ENCODE measurements at places on chromosomes 7 and 10.

- no peak for DNase-seq
Measured at GRCh38 chr7:128137181-128137580, 103.9 kb upstream of the LEP start.

GRCh38 chr7:99407872-99408378 is 472 bp downstream of the PDAP1 start:
- peak; percentile 41 for DNase-seq

DNA sequence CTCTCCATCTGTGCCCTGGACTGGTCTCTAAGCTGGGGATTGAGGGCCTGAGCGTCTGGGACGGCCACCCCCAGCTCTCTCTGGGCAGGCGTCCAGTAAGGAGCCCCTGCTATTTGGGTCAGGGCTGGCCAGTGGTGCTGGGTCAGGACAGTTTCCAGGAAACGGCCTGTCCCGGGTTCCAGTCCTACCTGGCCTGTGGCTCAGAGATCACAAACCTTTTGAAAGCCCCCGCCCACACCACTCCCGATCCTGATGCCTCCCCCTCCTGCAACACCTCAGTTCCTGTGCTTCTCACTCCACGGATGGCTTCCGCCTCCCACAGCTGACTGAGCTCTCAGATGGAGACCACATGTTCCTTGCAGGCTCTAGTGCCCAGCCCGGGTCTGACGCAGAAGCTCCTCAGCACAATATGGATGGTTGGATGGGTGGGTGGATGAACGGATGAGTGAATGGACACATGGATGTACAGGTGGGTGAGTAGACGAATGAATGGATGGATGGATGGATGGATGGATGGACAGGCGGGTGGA is 91.7 kb upstream of the PDGFA start:
- no peak for DNase-seq

DNA sequence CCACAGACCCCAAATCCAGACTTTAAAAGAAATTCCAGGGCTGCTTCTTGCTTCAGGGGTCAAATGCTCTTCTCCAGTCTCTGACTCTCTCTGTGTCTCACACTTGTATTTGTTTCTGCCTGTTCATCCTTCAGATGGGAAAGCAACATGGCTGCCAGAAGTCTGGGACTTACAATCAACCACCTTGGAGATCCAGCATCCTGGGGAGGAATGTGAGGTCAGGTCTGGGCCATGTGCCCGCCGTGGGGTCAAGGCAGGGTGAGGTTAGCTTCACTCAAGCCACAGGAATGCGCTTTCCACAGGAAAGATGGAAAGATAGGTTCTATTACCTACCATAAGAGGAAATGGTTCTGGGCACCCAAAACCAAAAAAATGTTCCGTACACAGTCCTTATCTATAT is 34.3 kb upstream of the NPVF start:
- no peak for DNase-seq

DNA sequence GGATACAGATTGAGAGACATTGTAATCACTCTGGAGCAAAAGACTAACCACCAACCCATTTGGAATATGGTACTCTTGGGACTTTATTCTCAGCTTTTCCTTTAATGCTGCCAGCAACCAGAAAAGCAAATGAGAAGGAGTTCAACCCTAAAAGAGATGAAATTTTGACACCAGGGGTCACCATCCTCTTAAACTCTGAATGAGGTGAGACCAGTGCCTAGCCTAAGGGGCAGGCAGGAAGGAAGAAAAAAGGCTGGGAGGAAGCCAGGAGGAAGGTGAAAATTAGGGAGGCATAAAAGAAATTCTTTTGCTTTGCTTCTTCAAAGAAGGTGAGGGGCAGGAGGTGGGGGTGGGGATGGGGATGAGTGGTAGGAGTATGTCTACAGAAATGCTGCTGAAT is 135.8 kb downstream of the JAZF1 start:
- DNase-seq: no peak

- no peak for DNase-seq
Measured at GRCh38 chr7:149722356-149722957, 50.9 kb downstream of the ZNF467 start.

DNA sequence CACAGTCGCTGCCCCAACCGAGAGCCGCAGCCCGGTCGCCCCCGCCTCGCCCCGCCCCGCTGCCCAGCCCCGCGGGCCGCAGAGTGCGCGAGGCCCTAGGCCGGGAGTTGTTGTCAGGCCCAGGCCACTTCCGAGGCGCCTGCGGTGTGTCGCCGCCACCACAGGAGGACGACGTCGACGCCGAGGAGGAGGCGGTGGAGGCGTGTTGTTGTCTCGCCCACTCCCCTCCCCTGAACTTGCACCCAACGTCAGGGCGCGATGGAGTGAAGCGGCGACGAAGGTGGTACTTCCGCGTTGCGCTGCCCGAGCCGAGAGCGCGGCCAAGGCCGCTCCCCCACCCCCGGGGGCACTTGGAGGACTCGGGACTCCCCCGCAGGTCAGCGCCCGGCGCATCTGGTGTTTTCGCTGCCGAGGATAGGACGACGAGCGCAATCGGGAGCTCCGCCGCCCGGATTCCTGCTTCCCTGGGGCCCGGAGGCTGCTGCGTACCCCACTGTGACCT is at the start of gene CDK13:
Gene CDK13 (plus strand): TSS at position 286 of the 502 bp plus-strand sequence. CDS start 386 bp downstream, outside the sequence.
- peak; percentile 93 for DNase-seq

DNA sequence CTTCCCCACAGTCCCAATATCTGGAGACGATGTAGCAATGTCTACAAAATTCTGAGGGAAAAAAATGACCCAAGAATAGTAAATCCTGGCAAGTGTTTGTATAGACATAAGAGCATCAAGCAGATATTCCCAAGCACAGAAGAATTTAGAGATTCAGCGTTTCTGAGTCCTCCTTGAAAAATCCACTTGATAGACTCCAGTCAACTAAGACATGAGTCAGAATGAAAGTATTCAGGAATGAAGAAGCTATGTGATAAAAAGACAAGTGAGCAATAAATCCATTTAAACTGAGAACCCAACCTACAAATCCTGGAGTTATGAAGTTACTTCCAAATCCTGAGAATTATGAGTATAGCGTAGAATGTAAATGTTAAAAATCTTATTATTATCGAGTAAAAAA is 86.1 kb upstream of the NPY start:
- no peak for DNase-seq

- no peak for DNase-seq
Measured at GRCh38 chr10:4241724-4242345, 456.8 kb upstream of the KLF6 start.

- DNase-seq: peak; percentile 41
Measured at GRCh38 chr10:88687853-88688467, 18.1 kb upstream of the LIPK start.

- peak; percentile 64 for DNase-seq
Measured at GRCh38 chr7:2120251-2120660, 112.5 kb downstream of the MAD1L1 start.

GRCh38 chr10:3060481-3060889 is 6.9 kb upstream of the PFKP start:
- DNase-seq: no peak

DNA sequence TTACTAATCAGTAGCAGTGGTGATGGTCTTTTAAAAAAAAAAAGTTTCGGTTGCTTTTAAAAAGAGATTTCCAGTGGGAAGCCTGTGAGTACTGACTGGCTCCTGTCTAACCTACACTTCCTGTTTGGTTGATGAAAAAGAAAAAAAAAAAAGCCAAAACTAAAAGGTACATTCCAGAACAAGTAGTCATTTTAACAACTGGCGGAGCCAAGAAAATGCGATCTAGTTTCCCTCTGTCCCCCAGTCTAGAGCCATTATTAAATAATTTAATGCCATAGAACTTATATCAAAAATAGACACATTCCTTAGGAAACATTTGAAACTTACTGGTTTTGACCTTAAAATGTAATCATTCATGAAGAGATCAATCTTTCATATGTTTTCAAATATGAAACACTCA is 254.2 kb upstream of the C7orf33 start:
- no peak for DNase-seq

DNA sequence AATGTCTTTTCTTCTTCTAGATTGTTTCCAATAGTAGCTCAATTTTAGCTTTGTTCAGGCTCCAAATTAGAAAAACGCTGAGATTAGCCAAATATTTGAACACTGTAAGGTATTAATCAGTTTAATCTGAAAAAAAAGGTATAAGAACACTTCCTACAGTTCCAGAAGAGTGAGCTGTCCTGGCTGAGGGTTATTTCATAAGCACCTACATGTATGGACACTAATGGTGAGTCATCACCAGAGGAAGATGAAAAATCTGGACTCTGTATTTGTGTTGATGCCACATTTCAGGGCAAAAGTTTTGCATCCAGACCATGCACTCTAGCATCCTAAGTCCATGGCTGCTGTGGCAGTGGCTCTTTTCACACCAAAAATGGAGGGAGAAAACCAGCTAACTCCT is 189.5 kb downstream of the ANKRD30A start:
- no peak for DNase-seq

GRCh38 chr7:113015034-113015645 is 71.5 kb downstream of the GPR85 start:
- no peak for DNase-seq

- DNase-seq: no peak
Measured at GRCh38 chr10:31883397-31883796, 45.2 kb downstream of the ARHGAP12 start.

DNA sequence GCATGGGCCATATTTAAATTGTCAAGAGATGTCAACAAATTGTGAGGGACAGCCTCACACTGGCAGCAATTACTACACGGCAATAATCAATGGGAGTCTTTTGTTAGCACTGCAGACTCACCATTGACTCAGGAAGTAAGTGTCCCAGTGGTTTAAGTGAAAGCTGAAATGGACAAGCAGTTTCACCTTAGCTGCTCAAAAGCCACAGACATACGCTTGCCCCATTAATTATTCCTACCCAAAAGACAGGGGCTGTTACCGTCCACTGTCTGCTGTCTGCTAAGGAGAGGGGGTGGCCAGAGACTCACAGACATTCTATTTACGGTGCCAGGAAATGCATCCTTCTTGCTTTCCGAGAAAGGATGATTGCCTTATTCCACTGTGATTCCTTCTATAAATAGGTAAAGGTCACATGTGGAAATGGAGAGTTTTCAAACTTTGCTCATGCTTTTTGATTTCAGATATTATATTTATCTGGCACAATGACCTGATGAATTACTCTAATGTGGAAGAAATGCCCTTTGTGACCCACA is 309.7 kb upstream of the NFE2L3 start:
- no peak for DNase-seq

GRCh38 chr7:105820363-105821066 is 55.9 kb downstream of the ATXN7L1 start:
- no peak for DNase-seq

DNA sequence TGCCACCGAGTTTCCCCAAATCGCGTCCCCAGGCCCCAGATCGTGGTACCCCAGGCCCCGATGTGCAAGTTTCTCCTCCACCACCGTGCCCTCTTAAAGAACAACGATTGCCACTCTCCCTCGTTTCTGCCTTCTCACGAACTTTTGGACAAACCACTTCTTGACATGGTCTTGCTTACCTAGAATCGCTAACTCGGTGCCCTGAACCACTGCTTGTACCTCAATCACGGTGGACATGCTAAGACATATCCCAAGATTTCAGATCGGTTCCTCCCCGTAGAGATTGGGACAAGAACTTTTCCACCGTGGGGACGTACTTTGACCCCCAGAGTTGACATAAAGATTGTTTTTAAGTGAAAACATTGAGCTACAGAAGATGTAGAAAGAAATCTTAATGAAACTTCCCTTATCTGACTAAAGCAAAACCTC is 477 bp upstream of the ZC3HAV1 start:
- no peak for DNase-seq

GRCh38 chr10:95782318-95782717 is 26.4 kb downstream of the ENTPD1 start:
- DNase-seq: peak; percentile 18

- DNase-seq: peak; percentile 81
Measured at GRCh38 chr7:151172273-151173141, 5.0 kb upstream of the GBX1 start.

DNA sequence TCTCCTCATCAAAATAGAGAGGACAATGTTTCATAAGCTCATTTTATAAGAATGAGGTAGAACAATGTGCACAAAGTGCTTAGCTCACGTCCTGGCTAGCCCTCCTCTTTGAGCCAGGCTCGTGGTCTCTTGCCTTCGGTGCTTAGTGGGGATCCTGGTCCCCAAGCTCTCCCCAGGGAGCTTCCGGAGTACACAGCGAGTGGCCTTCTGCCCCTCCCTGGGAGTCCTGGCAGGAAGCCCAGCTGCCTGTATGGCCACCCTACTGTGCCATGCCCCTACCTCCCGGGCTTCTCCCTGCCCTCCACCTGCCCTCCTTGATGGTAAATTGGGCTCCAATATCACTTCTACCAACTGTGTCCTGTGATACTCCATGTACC is 868 bp downstream of the MYO1G start:
- DNase-seq: no peak

- no peak for DNase-seq
Measured at GRCh38 chr7:70855373-70855772, 276.6 kb upstream of the GALNT17 start.

DNA sequence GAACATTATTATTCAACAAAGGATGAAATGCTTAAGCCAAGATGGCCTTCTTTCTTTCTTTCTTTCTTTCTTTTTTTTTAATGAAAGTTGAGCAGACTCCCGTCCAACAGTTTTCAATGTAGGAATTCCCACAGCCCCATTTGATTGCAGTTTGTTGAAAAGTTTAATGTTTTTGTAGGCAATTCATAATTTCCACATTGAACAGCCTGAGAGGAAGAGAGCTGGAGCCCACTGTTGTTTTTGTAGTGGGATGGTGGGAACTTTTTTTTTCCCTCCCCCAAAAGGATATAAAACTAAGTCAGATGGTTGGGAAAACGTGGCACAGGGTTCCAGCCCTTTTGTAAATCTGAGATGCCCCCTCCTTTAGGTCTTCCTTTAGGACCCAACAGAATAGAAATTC is 86.6 kb downstream of the TCF7L2 start:
- no peak for DNase-seq

DNA sequence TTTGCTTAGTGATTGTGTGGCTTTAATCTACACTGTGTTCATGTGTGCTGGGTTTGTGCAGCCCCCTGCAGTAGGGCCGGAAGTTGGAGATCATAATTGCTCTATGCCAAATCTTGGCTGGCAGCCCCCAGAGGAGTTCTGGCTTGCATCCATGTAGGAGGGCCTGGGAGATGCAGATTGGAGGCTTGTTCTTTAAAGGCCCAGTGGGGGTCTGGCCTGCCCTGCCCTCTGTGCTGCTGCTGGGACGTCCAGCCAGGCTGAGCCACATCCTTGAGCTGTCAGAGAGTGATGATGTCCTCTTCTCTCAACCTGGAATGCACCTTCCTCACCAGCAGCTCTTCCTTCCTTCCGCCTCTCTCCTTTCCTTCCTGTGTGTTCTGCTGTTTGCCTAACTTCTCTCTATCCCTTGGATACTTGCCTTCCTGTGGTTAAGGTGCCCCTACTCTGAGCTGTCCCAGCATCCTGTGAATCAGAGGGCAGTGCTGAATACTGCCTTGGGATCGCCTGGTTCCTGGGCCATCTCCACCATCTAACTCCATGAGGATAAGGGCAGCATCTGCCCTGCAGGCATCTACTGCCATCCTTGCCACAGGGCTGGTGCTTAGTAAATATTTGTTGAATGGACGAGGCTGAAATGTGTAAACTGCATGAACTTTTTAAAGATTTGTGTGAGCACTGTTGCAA is 30.2 kb downstream of the DOCK1 start:
- DNase-seq: no peak

DNA sequence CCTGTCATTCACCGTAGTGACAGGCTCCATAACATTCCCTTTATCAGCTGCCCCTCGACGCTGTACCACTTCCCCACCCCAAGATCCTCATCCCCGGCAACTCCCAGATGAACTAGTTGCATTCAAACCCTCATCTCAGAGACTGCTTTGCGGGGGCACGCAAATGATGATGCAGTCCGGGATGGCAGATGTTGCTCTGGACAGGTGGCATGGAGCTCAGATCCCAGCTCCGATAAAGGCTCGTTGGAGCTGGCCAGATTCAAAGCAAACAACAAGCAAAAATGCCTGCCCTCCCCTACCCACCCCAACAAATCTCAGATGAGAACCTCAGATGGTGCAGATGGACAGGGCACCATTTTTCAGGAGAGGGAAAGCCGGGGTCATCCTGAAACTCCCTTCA is 46.7 kb downstream of the CARD11 start:
- DNase-seq: no peak

All from CD4-positive, alpha-beta T cell treated with Interleukin-4 for 1 hour (primary cell).